ENCODE measurements at places on chromosomes 6 and 20.

GRCh38 chr6:44388887-44389286 lies 1.4 kb downstream of the CDC5L start:
- DNase-seq: no peak

DNA sequence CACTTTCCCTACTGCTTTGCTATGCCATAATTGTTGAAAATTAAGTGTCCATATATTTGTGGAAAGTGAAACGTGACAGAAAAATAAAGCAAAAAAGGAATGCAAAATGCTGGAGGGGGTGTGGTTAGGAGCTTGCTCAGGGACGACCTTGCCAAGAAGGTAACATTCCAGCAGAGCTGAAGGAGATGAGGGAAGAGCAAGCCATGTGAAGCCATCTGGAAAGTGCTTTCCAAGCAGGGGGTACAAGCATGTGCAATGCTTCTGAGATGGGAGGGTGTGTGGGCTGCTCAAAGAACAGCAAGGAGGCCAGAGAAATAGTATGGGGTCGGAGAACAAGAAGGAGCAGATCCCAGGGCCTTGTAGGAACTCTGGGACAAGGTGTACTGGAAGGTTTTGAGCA lies 161.7 kb downstream of the ISM1 start:
- no peak for DNase-seq

GRCh38 chr6:166850677-166851076 lies 105.7 kb downstream of the RNASET2 start:
- no peak for DNase-seq

DNA sequence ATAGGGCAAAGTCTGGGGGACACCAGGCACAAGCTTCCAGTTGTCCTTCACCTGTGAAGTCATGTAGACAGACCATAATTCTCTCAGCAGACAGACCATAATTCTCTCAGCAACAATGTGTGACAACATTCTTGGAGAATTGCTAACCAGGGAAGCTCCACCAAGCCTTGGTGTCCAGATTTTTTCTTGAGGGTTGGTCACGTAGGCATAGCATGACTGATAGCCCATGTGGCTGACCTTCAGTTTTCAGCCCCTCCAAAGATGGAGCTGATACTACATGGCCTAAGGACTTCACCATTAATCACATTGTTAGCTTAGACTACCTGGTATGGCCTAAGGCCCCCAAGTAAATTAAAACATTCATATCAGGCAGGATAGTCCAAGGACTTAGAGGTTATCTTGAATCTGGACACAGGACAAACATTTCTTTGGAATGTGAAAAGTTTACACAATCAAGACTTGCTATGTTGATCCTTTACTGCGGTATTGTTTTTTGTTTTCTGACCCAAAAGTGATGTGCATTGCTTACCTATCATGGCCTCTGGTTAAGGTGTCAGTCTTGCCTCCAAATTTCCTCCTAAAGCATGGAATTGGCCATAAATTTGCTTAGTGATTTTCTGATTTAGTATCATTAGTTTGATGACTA lies 76.9 kb downstream of the CEP57L1 start:
- DNase-seq: no peak

GRCh38 chr20:49529470-49529869 lies 38.5 kb downstream of the PTGIS start:
- DNase-seq: peak; percentile 79

Data from bronchial epithelial cell (primary cell).